ENCODE measurements at places on chromosomes 6 and 20.

- no peak for DNase-seq
Measured at GRCh38 chr20:21719592-21720214, 14.2 kb downstream of the PAX1 start.

- DNase-seq, result no peak
Measured at GRCh38 chr20:43508604-43509040, 1.1 kb downstream of the L3MBTL1 start.

DNA sequence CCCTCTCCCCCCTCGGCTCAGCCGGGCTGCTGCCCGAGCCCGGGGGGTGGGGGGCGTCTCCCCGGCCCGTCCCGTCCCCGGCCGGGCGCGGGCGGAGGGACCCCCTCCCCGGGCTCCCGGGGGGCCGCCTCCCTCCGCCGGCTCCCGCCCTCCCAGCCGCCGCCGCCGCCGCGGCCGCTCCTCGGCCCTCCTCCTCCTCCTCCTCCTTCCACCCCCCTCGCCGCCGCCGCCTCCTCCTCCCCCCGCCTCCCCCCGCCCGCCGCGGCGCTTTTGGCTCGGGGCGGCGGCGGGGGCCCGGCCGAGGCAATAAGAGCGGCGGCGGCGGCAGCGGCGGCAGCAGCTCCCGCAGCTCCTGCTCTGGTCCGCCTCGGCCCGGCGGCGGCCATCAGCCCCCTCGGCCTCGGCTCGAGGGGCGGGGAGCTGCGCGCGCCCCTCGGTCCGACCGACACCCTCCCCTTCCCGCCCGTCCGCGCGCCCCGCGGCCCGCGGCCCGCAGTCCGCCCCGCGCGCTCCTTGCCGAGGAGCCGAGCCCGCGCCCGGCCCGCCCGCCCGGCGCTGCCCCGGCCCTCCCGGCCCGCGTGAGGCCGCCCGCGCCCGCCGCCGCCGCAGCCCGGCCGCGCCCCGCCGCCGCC lies 38.7 kb downstream of the GNAS start:
- DNase-seq, result peak; percentile 75

GRCh38 chr6:31091680-31092079 lies 20.7 kb downstream of the C6orf15 start:
- no peak for DNase-seq

DNA sequence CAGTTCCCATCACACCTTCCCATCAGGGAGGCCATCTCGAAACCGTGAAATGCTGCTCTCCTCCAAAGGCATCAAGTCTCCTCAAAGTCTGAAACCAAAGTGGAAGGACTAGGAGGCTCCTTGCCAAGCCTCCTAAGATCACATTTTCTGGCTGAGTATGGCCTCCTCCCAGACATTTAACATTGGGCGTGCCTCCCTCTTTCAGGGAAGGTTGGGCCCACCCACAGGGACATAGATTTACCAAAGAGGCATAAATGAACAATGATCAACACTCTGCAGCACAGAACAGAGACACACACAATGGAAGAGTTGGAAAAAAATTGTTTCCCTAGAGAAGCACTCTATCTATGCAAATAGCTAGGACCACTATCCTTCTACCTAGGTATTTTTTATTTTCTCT lies 381.8 kb downstream of the MAFB start:
- DNase-seq, result no peak

DNA sequence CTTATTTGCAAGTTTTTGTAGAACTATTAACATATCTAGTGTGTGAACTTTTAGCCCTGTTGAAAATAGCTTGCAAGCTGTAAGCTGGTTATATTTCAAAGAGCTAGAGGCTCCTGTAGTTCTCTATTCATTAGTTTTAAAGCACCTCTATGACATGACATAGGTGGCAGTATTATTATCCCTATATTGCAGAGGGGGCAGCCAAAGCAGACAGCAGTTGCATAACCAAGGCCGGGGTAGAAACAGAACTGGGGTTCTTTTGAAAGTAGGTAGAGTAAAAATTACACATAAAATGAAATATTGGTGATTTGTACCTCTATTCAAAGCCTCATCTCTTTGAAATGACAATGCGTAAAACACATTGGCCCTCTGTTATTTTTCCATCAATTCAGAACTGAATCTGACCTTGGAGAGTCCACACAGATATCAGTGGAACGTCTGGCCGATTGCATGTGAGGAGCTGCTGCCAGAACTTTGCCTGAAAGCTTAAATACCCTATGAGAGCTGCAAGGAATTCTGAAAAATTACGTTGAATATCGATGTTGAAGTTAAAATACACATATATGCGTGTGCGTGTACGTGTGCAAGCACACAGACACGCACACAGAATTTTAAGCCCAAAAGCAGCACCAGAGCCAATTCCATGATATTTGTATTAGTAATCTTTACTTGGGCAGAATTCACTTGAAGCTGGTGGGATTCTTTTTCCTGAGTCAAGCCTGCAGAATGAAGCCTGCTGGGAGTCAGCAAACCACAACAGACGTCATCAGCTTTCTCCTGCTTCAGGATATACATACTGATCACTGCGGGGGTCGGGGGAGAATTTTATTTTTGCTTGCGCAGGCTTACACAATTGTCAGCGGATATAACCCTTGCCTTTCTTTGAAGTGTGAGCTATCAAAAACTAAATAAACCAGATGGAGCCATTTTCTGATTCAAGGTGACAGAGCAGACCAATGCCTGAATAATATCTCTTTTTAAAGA lies 163.2 kb downstream of the PDE7B start:
- no peak for DNase-seq

DNA sequence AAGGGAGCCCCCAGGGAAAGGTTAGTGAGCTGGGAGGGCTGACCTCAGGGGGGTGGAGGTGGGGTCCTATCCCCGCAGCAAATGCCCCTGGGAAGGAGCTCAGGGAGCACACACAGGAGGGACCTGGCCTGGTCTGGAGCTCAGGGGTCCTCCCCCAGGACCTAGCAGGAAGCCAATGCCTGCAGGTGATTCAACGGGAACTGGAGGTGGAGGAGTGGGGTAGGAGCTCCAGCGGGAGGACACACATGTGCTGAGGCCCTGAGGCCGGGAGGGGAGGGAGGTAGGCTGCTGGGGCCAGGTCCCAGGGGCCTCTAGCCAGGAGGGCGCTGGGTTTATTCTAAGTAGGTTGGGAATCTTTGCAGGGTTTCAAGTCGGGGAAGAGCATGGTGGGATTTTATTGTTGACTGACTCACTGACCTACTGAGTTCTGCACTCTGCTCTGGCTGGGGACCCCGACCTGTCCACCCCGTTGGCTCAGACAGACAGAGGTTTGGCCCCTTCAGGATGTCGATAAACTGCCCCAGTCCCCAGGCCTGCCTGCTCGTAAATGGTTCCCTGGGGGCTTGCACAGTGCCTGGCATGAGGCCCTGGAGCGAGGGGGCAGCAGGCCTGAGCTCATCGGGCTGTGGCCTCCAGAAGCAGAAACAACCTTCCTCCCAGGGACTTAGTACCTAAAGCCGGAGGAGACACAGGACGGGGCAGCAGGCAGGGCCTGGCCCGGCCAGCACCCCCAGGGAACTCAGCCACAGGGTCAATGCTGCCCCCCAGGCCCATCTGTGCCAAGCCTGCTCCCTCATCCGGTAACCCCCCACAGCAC lies 62.3 kb downstream of the RIPOR3 start:
- DNase-seq, result no peak

Data from stimulated activated effector memory CD8-positive, alpha-beta T cell treated with anti-CD3 and anti-CD28 coated beads, Interleukin-12 subunit alpha, Interleukin-12 subunit beta, amount 100 ng/mL, for 72 hours (primary cell).